Stimulated activated CD4-positive, alpha-beta T cell treated with anti-CD3 and anti-CD28 coated beads, Interleukin-2, amount 100 ng/mL, for 24 hours (primary cell): ENCODE measurements at places on chromosomes 1 and 21.

DNA sequence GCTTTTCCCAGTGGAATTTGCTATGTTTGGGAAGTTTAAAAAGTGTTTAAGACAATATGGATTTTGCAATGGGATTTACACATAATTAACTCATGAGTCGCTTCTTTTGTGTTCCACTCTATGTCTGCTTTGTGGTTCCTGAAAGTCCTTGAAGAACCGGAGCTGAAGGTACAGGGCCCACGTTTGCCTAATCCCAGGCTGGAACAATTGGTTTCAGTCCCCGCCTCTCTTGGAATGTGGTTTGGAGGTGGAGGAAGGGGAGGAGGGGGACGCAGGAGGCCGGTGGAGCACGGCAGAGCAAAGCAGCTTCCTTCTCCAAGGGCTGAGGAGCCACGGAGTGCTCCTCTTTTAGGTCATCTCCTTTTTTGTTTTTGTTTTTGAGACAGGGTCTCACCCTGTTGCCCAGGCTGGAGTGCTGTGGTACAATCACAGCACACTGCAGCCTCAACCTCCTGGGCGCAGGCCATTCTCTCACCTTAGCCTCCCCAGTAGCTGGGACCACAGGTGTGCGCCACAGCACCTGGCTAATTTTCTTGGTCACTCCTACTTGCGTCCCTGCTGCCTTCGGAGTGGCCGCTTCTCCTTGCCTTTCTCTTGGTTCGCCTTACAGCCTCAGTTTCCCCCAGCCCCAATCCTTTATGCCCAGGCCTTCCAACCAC lies 129.5 kb upstream of the ERRFI1 start:
- DNase-seq, result no peak

GRCh38 chr1:53465023-53465957 lies 6.1 kb downstream of the DMRTB1 start:
- no peak for DNase-seq

DNA sequence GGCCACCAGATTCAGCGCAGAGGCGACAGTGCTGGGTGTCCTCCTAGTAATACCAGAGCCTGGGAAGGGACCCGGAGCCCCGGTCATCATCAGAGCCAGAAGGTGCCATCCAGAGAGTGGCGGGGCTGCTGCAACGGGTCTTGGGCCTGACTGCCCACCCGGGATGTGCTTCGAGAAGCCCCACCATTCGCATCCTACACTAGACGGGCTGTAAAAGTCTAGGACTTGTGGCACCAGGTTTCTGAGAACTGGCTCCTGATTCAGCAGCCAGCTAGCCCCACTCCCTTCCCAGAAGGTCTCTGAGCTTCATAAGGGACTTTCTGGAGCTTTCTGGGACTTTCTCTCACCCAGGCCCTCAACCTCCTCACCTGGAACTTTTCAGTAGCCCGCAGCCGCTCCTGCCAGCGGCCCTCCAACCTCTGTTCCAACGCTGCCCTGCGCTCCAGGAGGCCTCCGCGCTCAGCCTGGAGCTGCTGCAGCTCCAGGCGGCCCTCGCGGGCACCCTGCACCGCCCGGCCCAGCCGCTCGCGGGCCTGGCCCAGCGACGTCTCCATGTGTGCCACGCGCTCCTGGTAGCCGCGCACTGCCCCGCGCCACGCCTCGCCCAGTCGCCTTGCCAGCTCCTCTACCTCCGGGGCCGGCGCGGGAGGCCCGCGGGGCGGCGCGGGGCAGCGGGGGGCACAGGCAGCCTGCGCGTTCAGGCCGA lies 940 bp downstream of the NES start:
- no peak for DNase-seq

DNA sequence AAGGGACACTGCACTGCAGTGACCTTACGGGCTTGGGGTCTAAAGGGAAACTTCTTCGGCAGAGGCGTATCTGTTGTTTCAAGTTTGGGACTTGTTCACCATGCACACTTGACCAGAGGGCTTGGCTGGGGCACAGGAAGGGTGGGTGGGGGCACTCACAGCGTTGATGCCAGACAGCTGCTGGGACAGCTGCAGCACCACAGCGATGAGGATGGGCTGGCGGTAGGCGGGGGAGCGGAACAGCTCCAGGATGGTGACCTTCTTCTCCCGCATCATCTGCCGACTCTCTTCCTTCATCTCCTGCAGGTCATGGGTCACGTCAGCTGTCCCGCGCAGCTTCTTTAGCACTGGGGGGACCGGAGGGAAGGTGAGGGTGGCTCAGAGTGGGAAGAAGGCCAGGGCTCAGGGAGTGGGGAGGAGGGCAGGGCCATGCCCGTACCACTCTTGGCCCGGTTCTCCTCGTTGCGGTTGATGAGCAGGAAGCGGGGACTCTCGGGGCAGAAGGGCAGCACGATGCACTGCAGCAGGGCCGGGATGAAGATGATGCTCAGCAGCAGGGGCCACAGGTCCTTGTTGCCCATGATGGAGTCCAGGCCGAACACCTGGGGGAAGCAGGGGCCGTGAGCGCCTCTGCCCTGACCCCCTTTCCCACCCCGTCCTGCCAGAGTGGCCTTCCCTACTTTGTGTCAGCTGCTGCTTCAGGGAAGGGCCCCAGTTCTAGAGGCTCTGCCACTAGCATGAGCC lies 29.1 kb downstream of the SLC2A1 start:
- DNase-seq, result no peak

DNA sequence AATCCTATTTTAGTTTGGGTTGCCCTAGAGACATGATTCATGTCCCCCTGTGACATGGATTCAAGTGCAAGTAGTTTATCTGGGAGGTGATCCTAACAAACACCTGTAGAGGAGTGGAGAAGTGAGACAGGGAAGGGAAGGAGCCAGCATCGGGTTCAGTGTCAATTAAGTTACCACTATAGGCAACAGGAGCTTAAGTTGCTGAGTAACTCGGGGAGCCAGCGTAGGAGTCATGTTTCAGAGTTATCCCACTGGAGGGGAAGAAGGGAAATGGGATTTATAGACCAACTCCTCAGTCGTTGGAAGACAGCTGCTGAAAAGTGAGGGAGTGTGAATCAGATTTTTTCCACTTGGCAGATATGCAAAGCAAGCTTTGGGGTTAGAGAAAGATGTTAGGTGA lies 54.9 kb downstream of the SLC30A7 start:
- DNase-seq, result no peak

GRCh38 chr1:95023399-95024043 lies 49.2 kb downstream of the ALG14 start:
- DNase-seq, result no peak
